ENCODE measurements at places on chromosomes 5 and 9.

GRCh38 chr9:101832486-101832885, 94.0 kb upstream of the GRIN3A start:
- DNase-seq = no peak

- DNase-seq = peak; percentile 58
Observed at GRCh38 chr5:53479590-53480415, 626 bp upstream of the FST start.

DNA sequence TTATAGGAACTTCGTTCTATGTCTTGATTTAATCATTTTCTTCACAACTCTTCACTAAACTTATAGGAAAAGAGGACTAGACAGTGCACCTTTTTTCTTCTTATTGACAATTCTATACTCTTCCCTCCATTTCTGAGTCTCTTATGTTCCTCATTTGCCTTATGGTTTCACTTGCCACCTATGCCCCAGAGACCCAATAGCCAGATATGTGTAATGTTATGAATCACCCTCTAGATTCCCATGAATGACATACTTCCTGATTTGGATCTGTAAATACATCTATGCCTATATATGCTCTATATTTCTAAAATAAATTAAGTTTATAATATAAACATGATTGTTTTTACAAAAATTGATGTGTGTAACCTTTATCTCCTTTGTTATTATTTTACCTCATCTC, 514.1 kb upstream of the MEF2C start:
- no peak for DNase-seq

DNA sequence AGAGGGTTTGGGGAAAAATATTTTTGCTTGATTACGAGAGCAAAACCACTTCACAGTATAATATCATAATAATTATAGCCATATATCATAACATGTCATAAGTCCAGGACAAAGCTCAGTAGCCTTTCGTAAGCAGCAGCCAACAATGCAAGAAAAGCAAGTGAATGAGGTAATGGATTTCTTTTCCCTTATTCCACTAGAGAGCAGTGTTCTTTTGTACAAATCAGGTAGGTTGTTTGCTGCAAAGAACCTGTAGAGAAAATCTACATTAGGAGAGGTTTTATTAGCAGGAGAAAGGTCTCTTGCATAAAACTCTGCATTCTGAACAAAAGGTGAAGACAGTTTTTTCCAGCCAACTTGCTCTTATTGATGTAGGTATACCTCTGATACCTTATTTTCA, 1033.4 kb downstream of the TLE4 start:
- DNase-seq = peak; percentile 28

GRCh38 chr5:17151686-17152085, 65.7 kb upstream of the BASP1 start:
- no peak for DNase-seq

GRCh38 chr5:135271533-135272310, 127.3 kb downstream of the MACROH2A1 start:
- peak; percentile 74 for DNase-seq

- no peak for DNase-seq
Observed at GRCh38 chr5:148864113-148864841, 37.9 kb downstream of the ADRB2 start.

DNA sequence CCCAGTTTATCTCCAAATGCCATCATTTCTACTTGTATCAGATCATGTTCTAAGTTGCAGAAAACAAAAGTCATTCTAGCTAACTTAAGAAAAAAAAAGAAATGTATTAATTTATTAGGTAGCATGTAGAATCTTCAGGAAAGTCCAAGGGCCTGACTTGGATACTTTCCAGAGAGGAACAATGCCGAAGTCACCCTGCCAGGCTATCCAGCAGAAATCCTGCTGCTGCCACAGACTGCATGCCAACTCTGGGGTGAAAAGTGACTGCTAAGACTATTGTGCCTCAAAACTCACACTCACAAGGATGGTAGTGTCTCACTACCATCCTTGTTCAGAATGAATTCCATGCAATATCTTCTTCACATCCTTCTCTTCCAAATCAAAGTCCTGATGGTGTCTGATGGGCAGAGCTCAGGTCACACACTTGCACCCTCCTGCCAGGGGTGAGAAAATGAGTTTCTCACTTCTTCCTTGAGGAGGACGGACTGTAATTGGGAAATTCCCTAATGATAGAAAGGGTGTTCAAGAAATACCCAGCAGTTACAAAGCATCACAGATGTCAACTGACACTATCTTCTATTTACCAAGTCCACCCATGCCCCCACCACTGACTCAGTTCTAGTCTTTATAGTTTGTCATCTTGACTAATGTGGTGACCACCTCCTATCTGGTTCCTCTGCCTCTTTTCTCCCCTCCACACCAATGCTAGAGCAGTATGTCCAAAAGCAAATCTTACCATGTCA, 279.4 kb downstream of the CWC27 start:
- DNase-seq = no peak

GRCh38 chr9:108316066-108316465, 539.7 kb downstream of the ACTL7B start:
- no peak for DNase-seq

DNA sequence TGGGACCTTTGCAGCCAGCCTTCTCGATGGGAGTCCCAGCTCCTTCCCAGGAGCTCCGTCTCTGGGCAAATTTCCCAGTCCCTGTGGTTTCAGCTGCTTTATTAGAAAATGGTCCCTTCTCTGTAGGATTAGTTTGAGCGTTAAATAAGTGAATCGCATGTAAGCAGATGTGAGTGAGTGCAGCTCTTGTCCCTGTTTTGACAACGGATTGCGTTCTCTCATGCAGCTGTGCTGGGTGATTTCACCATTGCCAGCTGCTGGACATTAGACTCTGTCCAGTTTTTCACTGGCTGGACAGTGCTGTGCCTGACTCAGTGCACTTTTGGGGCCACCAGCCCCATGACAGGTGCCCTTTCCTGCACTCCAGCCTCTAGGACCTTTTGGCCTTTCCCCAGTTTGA, 11.6 kb upstream of the CEL start:
- no peak for DNase-seq

All from D341Med (cell line).